ENCODE measurements at places on chromosomes 2 and 18. TPM values are rescaled to one million over a fixed set of nuclear protein-coding genes. Genes with fewer than 3 reads are reported as not detected.

The DNAJC10 gene
- total RNA-seq: 50.5 TPM

The ARHGAP28 gene
- total RNA-seq: 1.3 TPM

The DLX1 gene
- total RNA-seq: not detected

The EHBP1 gene
- 18.1 TPM for total RNA-seq

DNA sequence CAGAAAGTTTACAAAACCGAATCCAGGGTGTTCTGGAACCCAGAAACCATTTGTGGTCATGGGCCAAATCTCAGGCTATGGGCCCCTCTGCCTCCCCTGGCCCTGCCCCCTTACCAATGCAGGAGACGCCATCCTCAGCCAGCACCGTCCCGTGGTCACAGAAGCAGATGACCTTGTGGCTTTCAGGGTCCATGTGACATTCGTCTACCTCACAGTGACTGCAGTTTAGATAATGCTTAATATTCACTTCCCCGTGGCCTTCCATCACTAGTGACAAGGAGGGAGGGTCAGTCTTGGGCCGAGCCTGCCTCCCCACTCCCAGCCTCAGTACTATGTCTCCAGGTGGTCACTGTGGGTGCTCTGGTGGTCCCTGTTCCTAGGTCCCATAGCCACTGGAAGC is 111.6 kb downstream of the CLIP4 start:
- H3K27me3 ChIP-seq: peaks cover 24% of the 10 kb centered on the region
- H3K4me1 ChIP-seq: no peaks in the 10 kb centered on the region
- DNase-seq: no peak
- H3K27ac ChIP-seq: no peak overlapping the region

GRCh38 chr2:9653485-9654271 is 22.9 kb upstream of the YWHAQ start:
- no peak overlapping the region for H3K4me3 ChIP-seq
- no peak overlapping the region for H3K27ac ChIP-seq
- H3K4me1 ChIP-seq: peaks cover 5% of the 10 kb centered on the region
- H3K36me3 ChIP-seq: no peaks in the 10 kb centered on the region
- DNase-seq: no peak
- H3K27me3 ChIP-seq: no peaks in the 10 kb centered on the region

- H3K27ac ChIP-seq: no peak overlapping the region
- H3K27me3 ChIP-seq: no peaks in the 10 kb centered on the region
- DNase-seq: no peak
- H3K36me3 ChIP-seq: no peaks in the 10 kb centered on the region
- no peaks in the 10 kb centered on the region for H3K4me1 ChIP-seq
- H3K4me3 ChIP-seq: no peak overlapping the region
Measured at GRCh38 chr2:81495556-81495955, 1191.0 kb upstream of the LRRTM1 start.

Data from heart left ventricle (tissue), 16 donors.